Common myeloid progenitor, CD34-positive (primary cell): ENCODE measurements at places on chromosomes 2 and 18.
A peak's percentile ranks its signal among the peaks of the same experiment; 100 is the strongest.

GRCh38 chr2:60989259-60989658, 28.3 kb upstream of the PEX13 start:
- H3K27ac ChIP-seq: no peak overlapping the region
- H3K36me3 ChIP-seq: no peaks in the 10 kb centered on the region
- no peak overlapping the region for H3K4me3 ChIP-seq
- H3K4me1 ChIP-seq: peaks cover 2% of the 10 kb centered on the region
- no peak for DNase-seq

GRCh38 chr2:210515911-210516310, 39.4 kb upstream of the LANCL1 start:
- no peaks in the 10 kb centered on the region for H3K36me3 ChIP-seq
- H3K4me1 ChIP-seq: no peaks in the 10 kb centered on the region
- no peaks in the 10 kb centered on the region for H3K27me3 ChIP-seq
- DNase-seq: no peak
- H3K4me3 ChIP-seq: no peak overlapping the region

DNA sequence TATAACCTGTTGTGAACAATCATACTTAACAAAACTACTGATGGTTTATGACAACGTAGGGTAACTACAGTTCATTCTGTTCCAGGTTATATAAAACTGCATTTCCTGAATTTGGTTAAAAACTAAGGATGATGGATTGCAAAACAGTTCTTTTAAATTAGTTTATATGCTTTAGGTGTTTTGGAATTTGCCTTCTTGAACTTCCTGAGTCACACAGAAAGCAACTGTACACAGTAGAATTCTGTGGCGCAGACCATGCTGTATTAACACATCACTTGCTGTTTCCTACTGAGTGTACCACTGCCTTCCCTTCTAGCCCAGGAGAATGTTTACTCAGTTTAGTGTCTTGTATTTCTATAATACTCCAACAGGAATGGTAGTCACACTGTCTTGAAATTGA, 19.4 kb downstream of the ITGB1BP1 start:
- DNase-seq: no peak
- H3K4me1 ChIP-seq: peaks cover 6% of the 10 kb centered on the region
- H3K36me3 ChIP-seq: peaks cover 23% of the 10 kb centered on the region
- no peak overlapping the region for H3K4me3 ChIP-seq

GRCh38 chr2:228369400-228370031, 188.0 kb upstream of the SPHKAP start:
- H3K27ac ChIP-seq: no peak overlapping the region
- H3K36me3 ChIP-seq: no peaks in the 10 kb centered on the region
- H3K4me3 ChIP-seq: no peak overlapping the region
- no peak for DNase-seq

GRCh38 chr2:28471214-28471613, 24.6 kb upstream of the PLB1 start:
- H3K27me3 ChIP-seq: no peaks in the 10 kb centered on the region
- peaks cover 5% of the 10 kb centered on the region for H3K4me1 ChIP-seq
- no peaks in the 10 kb centered on the region for H3K36me3 ChIP-seq

GRCh38 chr2:131567891-131568290, 40.2 kb downstream of the CCDC74A start:
- no peaks in the 10 kb centered on the region for H3K27me3 ChIP-seq
- DNase-seq: no peak
- H3K36me3 ChIP-seq: no peaks in the 10 kb centered on the region
- H3K4me3 ChIP-seq: no peak overlapping the region
- no peak overlapping the region for H3K27ac ChIP-seq
- no peaks in the 10 kb centered on the region for H3K4me1 ChIP-seq

DNA sequence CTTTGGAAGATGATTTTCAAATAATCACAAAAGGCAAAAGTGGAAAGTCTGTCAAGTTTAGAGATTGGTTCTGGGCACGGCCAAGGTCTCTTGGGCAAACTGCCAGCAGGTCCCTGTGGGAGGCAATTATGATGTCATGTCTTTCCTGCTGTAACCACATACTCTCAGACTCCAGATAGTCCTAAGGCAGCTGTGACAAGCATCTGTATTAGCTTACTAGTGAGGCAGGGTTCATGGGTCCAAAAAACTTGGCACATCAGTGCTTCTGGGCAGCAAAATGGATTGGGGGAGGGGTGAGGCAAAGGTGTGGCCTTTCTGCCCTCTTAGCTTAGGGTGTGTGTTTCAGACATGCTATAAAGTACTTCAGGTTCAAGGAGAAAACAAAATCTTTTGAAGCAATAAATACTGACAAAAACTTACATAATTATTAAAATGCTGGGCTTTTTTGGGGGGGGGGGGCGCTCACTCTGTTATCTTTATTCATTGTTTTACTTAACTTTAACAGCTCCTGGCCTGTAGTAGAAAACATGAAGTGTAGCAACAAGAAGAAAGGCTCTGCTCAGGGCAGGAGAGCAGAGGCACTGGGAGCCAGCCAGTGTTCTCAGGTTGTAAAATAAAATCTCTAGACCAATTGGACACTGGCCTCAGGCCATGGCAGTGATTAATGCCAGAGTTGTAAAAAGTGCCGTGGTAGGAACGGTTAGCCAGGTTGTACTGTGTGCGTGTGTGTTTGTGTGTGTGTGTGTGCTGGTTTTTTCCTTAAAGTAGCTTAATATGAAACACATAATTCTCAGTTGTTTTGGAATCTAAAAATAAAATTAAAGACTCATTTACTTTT, 14.3 kb upstream of the TANC1 start:
- H3K4me1 ChIP-seq: peaks cover 10% of the 10 kb centered on the region
- no peak overlapping the region for H3K27ac ChIP-seq
- no peak overlapping the region for H3K4me3 ChIP-seq
- DNase-seq: peak; percentile 92
- H3K36me3 ChIP-seq: no peaks in the 10 kb centered on the region

DNA sequence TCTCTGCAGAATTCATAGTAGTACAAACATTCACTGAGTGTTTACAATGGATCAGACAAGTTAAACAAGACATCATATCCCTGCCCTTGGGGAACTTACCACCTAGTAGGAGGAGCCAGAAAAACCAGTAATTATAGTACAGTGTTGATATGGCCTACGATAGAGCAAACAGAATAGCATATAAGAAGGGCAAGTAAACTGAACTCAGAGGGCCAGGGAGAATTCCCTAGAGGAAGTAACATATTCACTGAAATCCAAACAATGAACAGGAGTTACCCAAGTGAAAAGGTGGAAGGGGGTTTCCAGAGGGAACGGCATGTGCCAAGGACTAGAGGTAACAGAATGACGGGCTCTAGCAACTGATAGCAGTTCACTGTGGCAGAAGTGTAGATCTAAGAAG, 34.1 kb downstream of the NHEJ1 start:
- no peak for DNase-seq
- no peak overlapping the region for H3K4me3 ChIP-seq
- H3K27ac ChIP-seq: no peak overlapping the region
- peaks cover 8% of the 10 kb centered on the region for H3K4me1 ChIP-seq
- no peaks in the 10 kb centered on the region for H3K36me3 ChIP-seq

DNA sequence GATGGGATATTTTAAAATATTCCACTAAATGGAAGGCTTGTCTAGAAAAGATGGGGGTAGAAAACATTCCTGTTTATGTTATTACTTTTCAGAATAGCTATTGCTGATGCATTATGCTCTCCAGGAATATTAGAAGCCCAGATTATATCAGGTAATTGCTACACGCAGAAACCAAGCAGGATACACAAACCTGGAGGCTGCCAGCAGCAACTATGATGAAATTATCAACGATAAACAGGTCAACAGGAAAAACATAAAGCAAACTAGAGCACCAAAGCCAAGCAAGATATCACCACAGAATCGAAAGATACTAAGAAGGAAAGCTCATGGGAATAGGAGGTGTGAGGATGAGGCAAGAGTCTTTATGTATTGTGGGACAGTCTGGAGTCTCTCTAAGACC, 113.2 kb upstream of the SPATS2L start:
- DNase-seq: no peak
- no peak overlapping the region for H3K4me3 ChIP-seq
- no peaks in the 10 kb centered on the region for H3K27me3 ChIP-seq
- no peaks in the 10 kb centered on the region for H3K36me3 ChIP-seq
- no peak overlapping the region for H3K27ac ChIP-seq

DNA sequence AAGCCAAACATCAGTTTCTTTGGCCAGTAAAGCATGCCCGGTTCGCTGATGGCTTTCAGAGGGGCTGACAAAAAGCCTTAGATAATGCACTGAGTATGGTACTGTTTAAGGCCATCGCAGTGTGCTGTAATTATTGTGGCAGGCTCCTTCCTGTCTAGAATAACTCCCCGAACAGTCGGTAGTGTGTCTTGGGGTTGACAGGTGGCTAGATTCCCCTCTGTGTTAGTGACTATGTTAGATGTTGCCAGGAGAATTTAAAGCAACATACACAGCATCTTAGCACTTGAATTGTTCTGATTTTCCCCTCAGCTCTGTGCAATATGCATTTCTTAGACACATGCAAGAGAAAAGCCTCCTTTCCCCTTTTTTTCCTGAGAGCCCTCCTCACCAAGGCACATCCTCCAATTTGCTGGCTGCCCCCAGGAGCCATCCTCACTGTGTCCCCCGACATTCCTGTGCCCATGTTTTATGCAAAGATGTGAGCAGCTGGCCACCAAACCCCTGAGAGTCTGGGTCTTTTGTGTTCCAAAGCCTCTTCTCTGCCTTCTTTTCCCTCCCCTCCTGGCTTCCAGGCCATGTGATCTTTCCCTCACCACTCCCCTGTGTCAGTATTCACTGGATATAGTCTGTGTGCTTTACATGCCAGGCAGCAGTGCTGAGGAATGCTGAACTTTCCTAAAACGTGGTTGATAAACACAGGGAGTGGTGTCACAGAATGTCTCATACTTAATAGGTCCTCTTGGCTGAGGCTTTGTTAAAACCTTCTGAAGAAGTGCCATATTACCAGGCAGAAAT, 331.5 kb downstream of the HRH4 start:
- H3K4me1 ChIP-seq: no peaks in the 10 kb centered on the region
- H3K27ac ChIP-seq: no peak overlapping the region
- DNase-seq: no peak
- H3K36me3 ChIP-seq: no peaks in the 10 kb centered on the region
- no peak overlapping the region for H3K4me3 ChIP-seq

DNA sequence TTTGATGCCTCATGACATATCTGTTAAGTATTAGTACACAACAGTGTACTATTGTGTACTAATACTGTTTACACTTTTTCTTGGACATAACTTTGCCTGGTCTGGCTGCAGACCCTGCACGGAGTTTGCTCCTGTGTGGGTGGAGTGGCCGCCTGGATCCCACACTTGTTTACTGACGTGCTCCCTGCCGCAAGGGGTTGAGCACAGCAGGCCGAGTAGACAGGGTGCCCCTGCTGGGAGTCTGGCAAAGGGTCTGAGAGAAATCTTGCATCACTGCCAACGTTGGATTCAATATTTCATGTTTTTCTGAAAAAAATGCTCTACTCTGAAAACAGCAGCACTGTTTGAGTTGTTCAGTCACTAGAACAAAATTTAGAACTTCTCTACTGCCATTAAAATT, 59.0 kb downstream of the PDK1 start:
- peaks cover 7% of the 10 kb centered on the region for H3K27me3 ChIP-seq
- H3K36me3 ChIP-seq: no peaks in the 10 kb centered on the region
- no peak overlapping the region for H3K27ac ChIP-seq
- no peak overlapping the region for H3K4me3 ChIP-seq
- no peak for DNase-seq

DNA sequence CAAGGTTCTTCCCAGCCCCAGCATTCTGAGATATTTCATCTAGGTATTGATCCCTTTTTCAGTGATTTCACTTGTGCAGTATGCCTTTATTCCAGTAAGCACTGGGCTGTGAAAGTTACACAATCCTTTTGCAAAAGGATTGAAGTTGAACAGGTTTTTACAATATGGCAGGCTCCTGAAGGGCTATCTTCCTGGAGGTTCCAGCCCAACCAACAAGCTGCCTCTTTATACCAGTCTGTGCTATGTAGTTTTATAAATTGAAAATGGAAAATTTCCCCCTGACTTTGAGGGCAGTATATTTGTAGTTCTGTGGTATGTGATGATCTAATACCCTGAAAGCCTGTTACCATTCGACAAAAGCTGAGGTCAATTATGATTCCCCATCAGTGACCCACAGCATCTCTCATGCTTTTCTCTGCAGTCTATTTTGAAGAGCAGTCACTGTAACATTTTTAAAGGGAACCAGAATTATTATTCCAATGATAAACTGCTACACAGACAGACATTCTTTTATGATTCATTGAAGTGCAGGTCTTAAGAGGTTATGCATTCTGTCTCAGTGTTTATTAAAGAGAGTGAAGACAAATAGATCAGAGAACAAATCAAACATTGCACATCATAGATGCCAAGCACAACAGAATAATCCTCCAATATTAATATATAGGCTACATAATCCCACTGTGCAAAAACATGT, 35.2 kb upstream of the STPG4 start:
- H3K27me3 ChIP-seq: no peaks in the 10 kb centered on the region
- no peak for DNase-seq
- no peak overlapping the region for H3K4me3 ChIP-seq
- no peaks in the 10 kb centered on the region for H3K36me3 ChIP-seq
- peaks cover 1% of the 10 kb centered on the region for H3K4me1 ChIP-seq

DNA sequence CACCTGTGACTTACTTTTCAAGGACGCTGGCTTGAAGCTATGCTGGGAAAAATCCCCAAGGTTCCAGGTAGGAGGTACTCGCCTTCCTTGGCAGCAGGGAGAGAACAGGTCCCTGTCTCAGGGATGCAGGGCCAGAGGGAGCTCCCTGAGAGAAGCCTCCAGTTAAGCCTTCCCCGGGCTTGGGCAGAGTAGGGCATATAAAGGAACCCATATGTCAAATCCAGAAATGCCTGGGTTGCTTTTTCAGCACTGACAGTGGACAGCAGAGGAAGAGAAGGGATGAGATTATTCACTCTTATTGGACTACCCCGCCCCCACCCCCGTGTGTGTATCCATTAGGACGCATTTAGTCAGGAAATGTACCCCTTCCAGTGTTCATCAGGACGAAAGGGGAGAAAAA, 89.3 kb upstream of the TEX51 start:
- DNase-seq: no peak
- H3K4me1 ChIP-seq: peaks cover 3% of the 10 kb centered on the region
- no peaks in the 10 kb centered on the region for H3K27me3 ChIP-seq

GRCh38 chr2:196201229-196202009, 30.0 kb upstream of the STK17B start:
- H3K4me1 ChIP-seq: peaks cover 12% of the 10 kb centered on the region
- H3K27me3 ChIP-seq: no peaks in the 10 kb centered on the region
- DNase-seq: no peak
- no peaks in the 10 kb centered on the region for H3K36me3 ChIP-seq
- no peak overlapping the region for H3K27ac ChIP-seq
- no peak overlapping the region for H3K4me3 ChIP-seq

GRCh38 chr2:75200140-75201096, 1.1 kb upstream of the TACR1 start:
- H3K4me3 ChIP-seq: peak overlapping the region; percentile 0
- H3K4me1 ChIP-seq: peaks cover 21% of the 10 kb centered on the region
- DNase-seq: no peak
- no peak overlapping the region for H3K27ac ChIP-seq
- H3K27me3 ChIP-seq: peaks cover 28% of the 10 kb centered on the region
- no peaks in the 10 kb centered on the region for H3K36me3 ChIP-seq
